ENCODE measurements at places on chromosomes 16 and 17. TPM values are rescaled to one million over a fixed set of nuclear protein-coding genes. Genes with fewer than 3 reads are reported as not detected.
A peak's percentile ranks its signal among the peaks of the same experiment; 100 is the strongest.

GRCh38 chr17:81920612-81921536 lies 2.9 kb upstream of the SIRT7 start:
- H3K36me3 ChIP-seq, result peaks cover 38% of the 10 kb centered on the region
- no peak overlapping the region for H3K4me3 ChIP-seq
- no peaks in the 10 kb centered on the region for H3K27me3 ChIP-seq

The PRKCA gene
- 46.0 TPM for total RNA-seq

- peak; percentile 46 for DNase-seq
- H3K27me3 ChIP-seq, result no peaks in the 10 kb centered on the region
- no peaks in the 10 kb centered on the region for H3K4me1 ChIP-seq
- no peak overlapping the region for H3K27ac ChIP-seq
- no peak overlapping the region for H3K4me3 ChIP-seq
- no peaks in the 10 kb centered on the region for H3K36me3 ChIP-seq
These were observed 62.7 kb downstream of the ARHGAP44 start for GRCh38 chr17:12851901-12852435.

DNA sequence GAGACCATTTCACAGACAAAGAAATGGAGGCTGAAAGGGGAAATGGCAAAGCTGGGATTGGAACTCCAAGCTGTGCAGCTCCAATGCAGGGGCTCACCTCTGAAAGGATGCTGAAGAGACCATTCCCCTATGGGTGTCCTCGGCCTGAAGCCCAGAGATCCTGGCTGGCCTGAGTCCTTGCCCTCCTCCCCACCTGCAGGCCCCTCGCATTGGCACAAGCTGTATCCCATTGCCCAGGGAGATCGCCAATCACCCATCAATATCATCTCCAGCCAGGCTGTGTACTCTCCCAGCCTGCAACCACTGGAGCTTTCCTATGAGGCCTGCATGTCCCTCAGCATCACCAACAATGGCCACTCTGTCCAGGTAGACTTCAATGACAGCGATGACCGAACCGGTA lies 2.6 kb downstream of the CA7 start:
- H3K4me1 ChIP-seq, result no peaks in the 10 kb centered on the region
- no peaks in the 10 kb centered on the region for H3K36me3 ChIP-seq
- no peak overlapping the region for H3K27ac ChIP-seq
- peak; percentile 62 for DNase-seq
- H3K27me3 ChIP-seq, result peaks cover 51% of the 10 kb centered on the region
- H3K4me3 ChIP-seq, result no peak overlapping the region

DNA sequence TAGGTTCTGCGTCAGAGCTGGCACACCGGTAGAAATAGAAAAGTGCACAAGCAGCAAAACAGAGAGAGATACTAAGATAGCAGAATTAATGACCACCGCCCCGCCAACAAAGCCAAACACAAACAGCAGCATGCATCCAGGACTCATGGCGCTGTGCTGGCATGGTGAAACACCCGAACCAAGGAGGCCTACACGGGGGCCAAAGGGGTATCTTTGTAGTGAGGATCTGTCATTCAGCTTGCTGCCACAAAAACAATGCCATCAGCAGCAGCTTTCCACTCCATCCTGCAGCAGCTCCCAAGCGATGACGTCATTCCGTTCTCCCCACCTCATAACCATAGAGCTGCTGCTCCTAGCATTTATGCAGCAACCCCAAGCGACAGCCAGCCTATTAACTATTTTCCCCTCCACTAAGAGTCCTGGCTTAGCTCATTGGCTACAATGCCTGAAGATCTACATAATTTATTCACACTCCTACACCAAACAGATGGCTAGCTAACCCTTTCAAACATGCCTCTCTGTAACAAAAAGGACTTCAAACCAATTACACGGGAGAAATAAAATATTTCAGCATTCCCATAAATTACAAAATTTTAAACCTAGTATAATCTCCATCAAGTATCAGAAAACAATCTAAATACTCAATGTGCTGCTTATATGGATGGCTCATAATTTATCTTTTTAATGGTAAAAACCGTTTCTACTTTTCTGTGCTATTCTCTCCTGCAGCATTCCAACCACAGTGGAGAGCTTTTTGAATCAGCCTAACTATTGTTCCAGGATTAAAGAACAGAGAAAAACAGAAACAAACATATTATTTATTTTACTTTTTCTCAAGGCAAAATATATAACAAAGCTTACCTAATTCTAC lies 73.9 kb downstream of the SPAG9 start:
- DNase-seq, result no peak
- H3K27me3 ChIP-seq, result no peaks in the 10 kb centered on the region
- H3K27ac ChIP-seq, result peak overlapping the region; percentile 50

The EVPL gene
- total RNA-seq, result not detected

GRCh38 chr16:15498427-15499175 lies 64.2 kb downstream of the BMERB1 start:
- no peak for DNase-seq
- no peaks in the 10 kb centered on the region for H3K36me3 ChIP-seq
- H3K27me3 ChIP-seq, result no peaks in the 10 kb centered on the region

DNA sequence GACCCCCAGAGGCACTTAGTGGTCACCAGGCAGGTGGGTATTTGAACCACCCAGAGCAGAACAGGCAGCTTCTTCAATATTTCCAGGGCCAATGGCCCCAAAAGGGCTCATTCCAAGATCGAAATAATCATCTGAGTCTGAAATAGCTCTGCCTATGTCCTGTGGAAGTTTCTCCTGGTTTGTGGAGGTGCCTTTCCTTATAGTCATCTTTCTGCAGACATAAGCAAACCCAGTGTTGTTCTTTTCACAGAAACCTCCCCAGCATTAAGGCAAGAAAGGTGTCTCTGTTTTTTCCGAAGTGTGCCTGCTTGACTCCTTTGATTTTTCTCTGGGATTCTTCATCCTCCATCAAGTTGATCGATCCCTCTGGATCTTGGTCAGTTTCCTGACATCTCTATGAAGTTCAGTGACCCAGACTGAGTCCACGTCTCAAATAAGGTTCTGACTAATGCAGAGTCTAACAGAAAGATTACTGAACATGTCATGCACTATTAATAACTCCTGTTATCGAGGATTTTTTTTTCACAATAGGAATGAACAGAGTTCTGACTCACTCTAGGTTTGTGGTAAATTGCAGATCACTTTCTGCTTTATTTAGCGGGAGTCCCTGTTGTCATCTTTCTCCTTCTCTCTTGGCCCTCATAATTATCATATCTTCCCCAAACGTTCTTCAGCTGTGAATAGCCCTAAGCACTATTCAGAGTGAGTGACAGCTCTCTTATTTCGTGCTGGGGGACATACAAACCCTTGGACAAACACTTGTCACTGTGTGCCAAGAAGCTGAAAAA lies 1.5 kb downstream of the LRRC3C start:
- peak overlapping the region; percentile 97 for H3K27ac ChIP-seq
- H3K27me3 ChIP-seq, result no peaks in the 10 kb centered on the region
- no peaks in the 10 kb centered on the region for H3K36me3 ChIP-seq

- DNase-seq, result no peak
- H3K36me3 ChIP-seq, result peaks cover 15% of the 10 kb centered on the region
- H3K27ac ChIP-seq, result no peak overlapping the region
These were observed 49.3 kb downstream of the N4BP1 start for GRCh38 chr16:48560692-48561091.

- H3K4me3 ChIP-seq, result peak overlapping the region; percentile 47
- peaks cover 6% of the 10 kb centered on the region for H3K36me3 ChIP-seq
- peak; percentile 100 for DNase-seq
- H3K4me1 ChIP-seq, result peaks cover 6% of the 10 kb centered on the region
- H3K27ac ChIP-seq, result no peak overlapping the region
- H3K27me3 ChIP-seq, result no peaks in the 10 kb centered on the region
These were observed 4.2 kb downstream of the TRADD start for GRCh38 chr16:67155295-67156142.

GRCh38 chr16:97822-98221 lies 19.8 kb downstream of the MPG start:
- H3K4me3 ChIP-seq, result no peak overlapping the region
- peaks cover 21% of the 10 kb centered on the region for H3K36me3 ChIP-seq
- H3K27me3 ChIP-seq, result no peaks in the 10 kb centered on the region
- no peak overlapping the region for H3K27ac ChIP-seq

- peak overlapping the region; percentile 75 for H3K27ac ChIP-seq
- peak; percentile 74 for DNase-seq
- H3K4me1 ChIP-seq, result peaks cover 6% of the 10 kb centered on the region
- no peak overlapping the region for H3K4me3 ChIP-seq
- H3K27me3 ChIP-seq, result no peaks in the 10 kb centered on the region
- peaks cover 3% of the 10 kb centered on the region for H3K36me3 ChIP-seq
These were observed 30.9 kb upstream of the DUSP14 start for GRCh38 chr17:37458805-37459204.

Measured in osteoblast (primary cell).